ENCODE measurements at places on chromosomes 1 and 21.

DNA sequence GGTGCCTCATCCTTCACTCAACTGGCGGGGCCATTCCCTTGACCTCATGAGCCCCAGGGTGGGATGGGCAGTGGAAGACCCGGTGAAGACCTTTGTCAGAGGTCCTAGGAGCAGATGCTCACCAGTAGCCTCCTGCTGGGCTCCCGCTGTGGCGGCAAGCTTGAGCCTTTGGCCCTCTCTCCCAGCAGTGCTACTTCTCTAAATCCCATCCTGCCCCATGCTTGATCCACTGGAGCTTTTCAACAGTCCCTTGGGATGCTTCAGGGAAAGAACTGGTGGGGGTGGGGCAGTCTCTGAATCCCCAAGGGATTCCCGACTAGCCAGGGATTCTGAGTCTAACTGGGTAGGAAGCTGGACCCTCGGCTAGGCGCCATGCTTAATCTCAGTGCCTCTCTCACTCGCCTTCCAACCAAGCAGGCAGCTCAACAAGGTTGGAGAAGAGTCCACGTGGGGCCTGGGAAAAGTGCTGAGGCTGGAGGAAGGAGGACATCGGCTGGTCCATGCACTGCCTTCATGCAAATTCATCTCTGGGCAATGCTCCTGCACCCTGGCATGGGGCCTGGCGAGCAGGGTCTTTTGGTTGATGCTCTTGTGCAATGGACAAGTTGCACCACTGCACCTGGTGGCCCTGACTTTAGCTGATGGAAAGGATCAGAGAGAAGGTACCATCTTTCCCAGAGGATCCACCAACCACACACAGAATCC, 190.3 kb downstream of the GRIK3 start:
- no peak for DNase-seq

GRCh38 chr1:160605792-160606479, 26.6 kb upstream of the CD84 start:
- no peak for DNase-seq

- no peak for DNase-seq
These were observed 48.3 kb downstream of the SUSD4 start for GRCh38 chr1:223315665-223316064.

- no peak for DNase-seq
These were observed 340.1 kb downstream of the PAPPA2 start for GRCh38 chr1:176803042-176803441.

- DNase-seq, result no peak
These were observed 86.9 kb upstream of the KCNE2 start for GRCh38 chr21:34276711-34277425.

DNA sequence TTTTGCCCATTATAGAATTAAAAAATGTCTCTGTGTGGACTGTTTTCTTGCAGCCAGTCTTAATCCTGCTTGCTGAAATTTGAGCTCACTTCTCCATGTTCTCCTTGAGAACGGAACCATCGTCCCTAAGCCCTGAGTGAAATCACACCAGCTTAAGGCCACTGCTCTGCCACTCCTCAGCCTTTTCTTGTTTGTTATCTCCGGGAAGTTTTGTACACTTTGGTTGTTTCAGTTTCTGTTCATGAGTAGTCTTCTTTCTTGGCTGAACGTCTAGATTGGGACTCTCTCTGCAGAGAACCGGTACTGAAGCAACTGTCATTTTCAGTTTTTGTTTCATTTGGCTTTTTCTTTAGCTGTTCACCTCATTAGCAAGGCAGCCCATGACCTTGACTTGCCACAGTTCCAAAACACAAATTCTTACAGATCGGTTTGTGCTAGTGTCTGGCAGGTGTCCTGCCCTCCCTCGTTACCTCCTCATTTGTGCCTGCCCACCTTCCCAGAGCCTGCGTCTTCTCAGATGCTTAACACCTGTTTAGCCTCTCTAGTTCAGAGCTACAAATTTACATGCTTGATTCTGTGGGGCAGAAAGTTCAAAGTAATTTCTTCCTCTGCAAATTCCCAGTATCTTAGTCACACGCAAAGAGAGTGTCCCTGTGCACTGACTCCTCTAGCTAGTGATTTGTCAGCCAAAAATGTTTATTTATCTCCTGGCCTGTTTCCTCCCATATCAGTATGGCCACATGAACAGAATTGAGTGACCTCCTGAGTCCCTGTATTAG, 12.4 kb downstream of the PSEN2 start:
- no peak for DNase-seq

DNA sequence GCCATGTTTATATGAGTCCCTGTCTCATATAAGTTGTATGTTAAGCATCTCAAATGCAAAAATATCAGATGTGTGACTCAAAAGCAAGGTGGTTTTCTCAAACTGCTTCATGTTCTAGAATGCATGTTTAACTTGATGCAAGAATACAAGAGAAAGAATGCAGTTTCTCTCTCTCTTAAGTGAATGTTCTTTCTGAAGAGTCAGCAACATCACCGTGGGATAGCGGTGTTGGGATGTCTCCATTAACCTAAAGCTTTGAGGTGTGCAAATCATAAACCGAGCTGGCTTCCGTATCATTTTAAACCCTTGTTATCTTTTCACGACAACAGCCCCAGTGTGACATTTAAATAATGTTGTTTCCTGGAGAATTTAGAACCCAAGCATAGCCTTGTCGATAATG, 48.4 kb upstream of the TARBP1 start:
- DNase-seq, result no peak

GRCh38 chr1:223845037-223845809, 524 bp downstream of the TP53BP2 start:
- DNase-seq, result no peak

DNA sequence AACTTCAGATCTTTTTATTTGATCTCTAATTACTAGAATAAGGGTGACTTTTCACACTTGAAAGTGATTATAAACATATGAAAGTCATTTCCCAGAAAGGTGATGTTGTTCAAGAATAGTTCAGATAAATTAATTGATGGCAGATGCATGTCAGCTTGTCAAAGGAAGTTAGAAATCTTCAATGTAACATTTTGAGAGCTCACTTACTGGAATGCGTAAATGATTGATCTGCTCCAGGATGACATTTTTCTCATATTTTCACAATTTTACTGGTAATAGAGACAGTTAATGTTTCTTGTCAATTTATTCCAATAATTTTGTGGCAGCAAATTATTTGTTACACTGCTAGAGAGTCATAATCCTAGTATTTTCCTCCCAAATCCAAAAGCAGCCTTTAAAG, 424.2 kb downstream of the PLA2G4A start:
- no peak for DNase-seq

DNA sequence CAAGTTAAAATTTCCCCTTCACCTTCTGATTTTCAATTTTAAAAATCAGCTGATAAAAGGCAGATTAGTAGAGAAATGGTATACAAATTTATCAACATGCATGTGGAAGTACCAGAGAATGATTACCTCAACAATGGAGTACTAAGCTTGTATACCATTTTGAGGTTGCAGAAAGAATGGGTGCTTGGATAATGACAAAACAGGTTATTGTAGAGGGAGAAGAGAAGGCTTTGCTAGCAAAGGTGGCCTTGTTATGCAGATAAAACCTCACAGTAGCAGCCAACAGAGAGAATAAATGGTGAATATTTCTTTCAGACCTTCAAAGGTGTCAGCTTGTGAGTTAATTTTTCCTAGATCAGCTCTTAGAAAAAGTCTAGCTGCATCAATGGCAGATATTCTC, 1174.9 kb upstream of the ADGRL4 start:
- DNase-seq, result no peak

- DNase-seq, result no peak
These were observed 8.5 kb upstream of the COL8A2 start for GRCh38 chr1:36133484-36133883.

GRCh38 chr1:221897321-221897721, 155.4 kb upstream of the DUSP10 start:
- no peak for DNase-seq

- DNase-seq, result no peak
These were observed 169.5 kb downstream of the ATP6V1G3 start for GRCh38 chr1:198370996-198371395.

DNA sequence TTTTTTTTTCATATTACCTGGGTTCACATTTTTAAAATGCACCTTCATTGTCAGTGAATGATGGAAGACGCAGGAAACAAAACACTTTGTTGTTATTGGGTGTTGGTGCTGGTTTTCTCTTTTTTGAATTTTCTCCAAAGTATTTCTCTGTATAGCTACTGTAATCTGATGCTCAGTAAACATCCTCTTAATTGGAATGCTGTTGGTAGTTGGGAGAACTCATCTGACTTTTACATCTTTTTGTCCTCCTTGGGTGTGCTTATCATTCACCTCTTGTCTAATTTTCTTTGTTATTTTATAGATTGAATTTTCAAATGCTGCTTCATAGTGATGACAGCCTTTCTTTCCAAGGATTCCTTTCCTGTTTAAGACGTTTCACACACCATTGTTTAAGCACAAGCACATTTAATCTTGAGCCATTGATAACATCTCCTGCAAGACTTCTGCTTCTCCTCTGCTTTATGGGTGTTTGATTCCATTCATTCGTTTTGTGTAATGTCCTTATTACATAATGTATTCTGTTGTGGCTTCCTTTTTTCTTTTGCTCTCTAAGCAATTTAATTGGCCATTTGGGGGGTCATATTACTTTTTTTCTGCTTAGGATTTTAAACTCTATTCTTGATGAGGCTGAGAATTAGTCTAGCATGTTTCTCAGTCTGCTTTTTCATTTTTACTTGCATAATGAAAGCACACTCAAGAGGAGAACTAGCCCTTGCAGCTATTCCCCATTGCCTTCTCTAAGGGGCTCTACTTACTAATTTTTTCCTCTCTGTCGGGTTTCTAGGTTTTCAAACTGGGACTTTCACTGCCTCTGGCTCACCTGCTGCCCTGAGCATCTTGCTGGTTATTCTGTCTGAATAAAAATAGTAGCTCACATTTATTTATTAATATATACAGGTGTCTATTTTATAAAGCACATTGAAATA, 42.0 kb upstream of the CD34 start:
- DNase-seq, result no peak

- DNase-seq, result no peak
These were observed 483.9 kb downstream of the DISC1 start for GRCh38 chr1:232110281-232111090.

DNA sequence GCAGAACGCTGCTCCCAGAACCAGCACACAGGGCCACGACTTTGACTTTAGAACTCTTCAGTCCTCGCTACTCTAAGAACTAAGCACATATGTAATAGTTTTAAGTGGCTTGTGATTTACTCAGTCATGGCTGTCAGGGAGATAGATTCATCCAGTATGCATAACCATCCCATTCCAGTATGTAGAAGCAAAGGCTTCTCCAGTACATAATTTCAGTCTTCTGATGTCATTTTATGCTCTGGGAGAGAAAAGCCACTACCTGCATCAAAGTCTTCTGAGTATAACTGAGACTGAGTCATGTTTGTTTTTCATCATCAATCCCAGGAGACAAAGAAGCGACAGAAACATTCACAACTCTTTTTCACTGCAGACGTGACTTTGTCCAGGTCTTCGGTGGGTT, 885.7 kb downstream of the PLA2G4A start:
- no peak for DNase-seq

DNA sequence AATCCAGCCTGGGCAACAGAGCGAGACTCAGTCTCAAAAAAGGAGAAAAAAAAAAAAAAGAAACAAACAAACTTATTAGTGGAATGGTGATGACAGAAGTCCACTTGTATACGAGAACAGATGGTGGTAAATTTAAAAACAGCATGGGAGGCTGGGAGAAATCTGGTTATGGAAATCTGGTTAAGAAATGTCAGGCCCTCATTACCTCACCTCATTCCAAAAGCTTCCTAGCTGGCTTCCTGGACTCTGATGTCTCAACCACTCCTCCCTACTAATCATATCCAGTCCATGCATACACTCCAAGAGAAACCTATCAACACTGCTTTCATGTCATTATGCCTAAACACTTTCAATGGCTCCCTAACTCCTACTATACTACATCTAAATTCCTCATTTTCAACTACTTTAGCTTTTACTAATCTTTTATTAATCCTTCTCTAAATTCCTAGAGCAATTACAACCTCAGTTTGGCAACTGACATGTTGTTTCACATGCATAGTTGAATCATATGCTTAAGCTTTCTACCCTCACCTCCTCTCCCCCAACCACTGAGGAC, 52.9 kb downstream of the FOXJ3 start:
- no peak for DNase-seq

DNA sequence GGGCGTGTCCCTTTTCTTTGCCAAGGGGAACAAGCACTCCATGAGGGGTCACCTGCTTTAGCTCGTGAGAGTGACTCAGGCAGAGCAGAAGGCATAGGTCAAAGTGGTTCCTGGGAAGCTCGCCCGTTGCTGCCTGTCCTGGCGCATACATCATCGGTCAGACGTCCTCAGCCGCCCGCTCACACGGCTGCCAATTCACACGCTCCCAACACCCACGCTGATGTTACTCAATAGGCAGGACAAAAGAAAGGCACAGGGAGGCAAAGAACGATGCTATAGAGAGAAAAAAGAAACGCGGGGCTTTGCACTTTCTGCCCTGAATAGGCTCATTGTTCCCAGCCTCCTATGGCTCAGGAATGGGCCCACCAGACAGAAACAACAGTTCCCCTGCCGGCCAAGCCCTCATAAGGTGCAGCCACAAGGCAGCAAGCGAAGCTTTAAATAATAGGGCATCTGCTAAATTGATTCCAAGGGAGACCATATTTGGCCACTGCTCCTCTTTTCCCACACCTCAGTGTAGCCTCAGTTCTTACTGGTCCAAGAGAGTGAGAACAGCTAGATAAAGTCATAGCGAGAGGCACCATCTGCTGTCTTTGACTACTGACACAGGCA, 38.7 kb downstream of the VTCN1 start:
- DNase-seq, result no peak

GRCh38 chr1:115506924-115507589, 134.7 kb upstream of the VANGL1 start:
- DNase-seq, result no peak

DNA sequence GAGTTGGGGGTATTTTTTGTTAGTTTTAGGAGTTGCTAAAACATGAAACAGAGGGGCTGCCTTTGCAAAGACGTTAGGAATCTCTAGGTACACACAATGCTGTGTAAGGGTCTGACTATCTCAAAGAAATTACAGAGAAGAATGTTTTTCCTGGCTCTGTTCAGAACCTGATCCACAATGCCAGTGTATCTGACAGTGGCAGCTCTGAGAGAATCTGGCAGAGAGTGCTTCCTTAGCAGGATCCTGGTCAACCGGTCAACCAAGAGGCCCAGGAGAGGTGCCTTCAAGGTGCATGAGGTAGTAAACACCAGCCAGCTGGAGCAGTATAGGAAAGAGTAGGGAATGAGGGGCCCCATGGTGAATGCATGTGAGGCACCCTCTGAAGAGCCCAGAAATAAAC, 40.9 kb upstream of the RGS1 start:
- no peak for DNase-seq

- no peak for DNase-seq
These were observed 38.0 kb upstream of the HLX start for GRCh38 chr1:220841293-220841692.

Measured in caudate nucleus (tissue), 63 donors.